HFFc6 (cell line): ENCODE measurements at places on chromosomes 3 and 15. TPM values are rescaled to one million over a fixed set of nuclear protein-coding genes. Genes with fewer than 3 reads are reported as not detected.
A peak's percentile ranks its signal among the peaks of the same experiment; 100 is the strongest.

The ARNT2 gene
- 2.4 to 15.1 TPM (median 5.0 TPM) in 3 replicates for total RNA-seq

The SCAMP5 gene
- 6.7 and 12.5 TPM in 2 replicates for total RNA-seq

- H3K36me3 ChIP-seq: peaks cover 8% of the 10 kb centered on the region
- H3K27ac ChIP-seq: no peak overlapping the region
- DNase-seq: no peak
- H3K4me1 ChIP-seq: peaks cover 13% of the 10 kb centered on the region; the same call in 1 of the 2 replicates
These were observed 204.8 kb upstream of the SLC2A2 start for GRCh38 chr3:171231361-171231760.

DNA sequence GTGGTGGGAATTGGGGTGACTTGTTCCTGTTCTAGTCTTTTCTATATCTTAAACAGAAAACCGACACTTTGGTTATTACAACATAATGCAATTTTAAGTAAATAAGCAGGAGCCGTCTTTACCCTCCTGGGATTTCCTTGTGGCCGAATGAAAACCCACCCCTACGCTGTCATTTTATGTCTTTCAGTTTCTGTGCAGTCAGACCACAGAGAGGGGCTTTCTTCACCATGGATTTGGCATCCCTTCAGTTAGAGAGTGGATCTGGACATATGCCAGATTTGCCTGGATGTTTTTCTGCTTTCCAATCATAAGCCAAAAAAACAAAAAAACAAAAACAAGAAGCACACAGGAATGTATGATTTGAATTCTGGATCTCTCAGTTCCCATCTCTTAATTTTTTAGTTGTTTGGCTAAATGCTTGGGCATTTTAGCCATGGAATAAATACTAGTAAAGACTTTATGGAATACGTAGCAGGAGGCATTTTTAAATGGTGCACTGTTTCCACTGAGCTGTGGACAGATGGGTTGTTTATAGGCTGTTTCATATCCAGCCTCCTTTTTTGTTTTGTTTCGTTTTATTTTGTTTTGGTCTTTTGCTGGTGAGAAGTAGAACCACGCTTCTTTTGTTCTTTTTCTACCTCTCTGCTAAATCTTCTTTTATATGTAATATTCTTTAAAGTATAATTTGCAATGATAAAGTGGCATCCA, 272.9 kb downstream of the FEZF2 start:
- H3K36me3 ChIP-seq: no peaks in the 10 kb centered on the region
- no peak for DNase-seq
- no peaks in the 10 kb centered on the region for H3K27me3 ChIP-seq
- no peak overlapping the region for H3K27ac ChIP-seq
- H3K4me3 ChIP-seq: no peak overlapping the region

DNA sequence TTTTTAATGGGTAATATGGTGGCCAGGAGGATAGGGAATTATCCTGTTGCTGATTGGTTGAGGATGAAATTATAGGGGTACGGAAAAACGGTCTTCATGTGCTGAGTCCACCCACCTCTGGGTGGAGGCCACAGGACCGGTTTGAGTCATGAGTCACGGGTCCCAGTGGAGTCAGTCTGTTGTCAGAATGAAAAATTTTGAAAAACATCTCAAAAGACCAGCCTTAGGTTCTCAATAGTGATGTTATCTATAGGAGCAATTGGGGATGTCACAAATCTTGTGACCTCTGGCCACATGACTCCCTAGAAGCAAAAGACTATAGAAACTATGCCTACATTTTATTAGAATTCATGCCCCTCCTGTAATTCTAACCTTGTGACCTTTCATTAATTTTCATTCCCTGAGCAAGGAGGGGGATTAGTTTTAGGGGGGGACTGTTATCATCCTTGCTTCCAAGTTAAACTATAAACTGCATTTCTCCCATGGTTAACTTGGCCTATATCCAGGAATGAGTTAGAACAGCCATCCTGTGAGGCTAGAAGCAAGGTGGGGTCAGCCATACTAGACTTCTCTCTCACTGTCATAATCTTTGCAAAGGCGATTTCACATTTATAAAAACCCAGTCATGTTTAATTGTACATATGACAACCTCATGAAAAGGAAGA, 101.2 kb downstream of the TCF12 start:
- peaks cover 67% of the 10 kb centered on the region for H3K4me1 ChIP-seq
- peak overlapping the region; percentile 9 for H3K4me3 ChIP-seq
- peaks cover 16% of the 10 kb centered on the region; the same call in 1 of the 2 replicates for H3K36me3 ChIP-seq
- peak overlapping the region; percentile 72 for H3K27ac ChIP-seq
- H3K27me3 ChIP-seq: no peaks in the 10 kb centered on the region; the same call in 1 of the 2 replicates
- no peak for DNase-seq

DNA sequence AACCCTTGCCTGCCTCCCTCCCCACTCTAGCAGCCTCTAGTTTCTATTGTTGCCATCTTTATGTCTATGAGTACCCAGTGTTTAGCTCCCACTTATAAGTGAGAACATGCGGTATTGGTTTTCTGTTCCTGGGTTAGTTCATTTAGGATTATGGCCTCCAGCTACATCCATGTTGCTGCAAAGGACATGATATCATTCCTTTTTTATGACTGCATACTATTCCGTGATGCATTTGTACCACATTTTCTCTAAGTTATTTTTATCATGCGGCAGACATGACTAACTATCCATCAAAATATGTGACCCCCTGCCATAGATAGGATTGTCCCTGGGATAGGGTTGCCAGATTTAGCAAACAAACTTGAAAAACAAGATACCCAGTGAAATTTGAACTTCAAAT, 58.4 kb downstream of the NR1D2 start:
- no peaks in the 10 kb centered on the region for H3K36me3 ChIP-seq
- DNase-seq: no peak
- H3K27me3 ChIP-seq: no peaks in the 10 kb centered on the region
- H3K4me1 ChIP-seq: peaks cover 8% of the 10 kb centered on the region

DNA sequence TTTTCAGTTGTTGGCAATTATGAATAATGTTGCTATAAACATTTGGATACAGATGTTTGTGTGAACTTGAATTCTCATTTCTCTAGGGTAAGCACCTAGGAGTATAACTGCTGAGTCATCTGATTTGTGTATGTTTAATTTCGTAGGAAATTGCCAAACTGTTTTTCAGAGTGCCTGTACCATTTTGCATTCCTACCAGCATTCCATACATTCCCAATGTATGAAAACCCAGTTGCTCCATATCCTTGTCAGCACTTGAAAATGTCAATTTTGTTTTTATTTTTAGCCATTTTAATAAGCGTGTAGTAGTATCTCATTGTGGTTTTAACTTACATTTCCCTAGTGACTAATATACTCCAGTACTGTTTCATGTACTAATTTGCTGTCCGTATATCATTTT, 98.5 kb upstream of the TSC22D2 start:
- peaks cover 68% of the 10 kb centered on the region for H3K36me3 ChIP-seq
- H3K4me3 ChIP-seq: no peak overlapping the region
- H3K27me3 ChIP-seq: no peaks in the 10 kb centered on the region

DNA sequence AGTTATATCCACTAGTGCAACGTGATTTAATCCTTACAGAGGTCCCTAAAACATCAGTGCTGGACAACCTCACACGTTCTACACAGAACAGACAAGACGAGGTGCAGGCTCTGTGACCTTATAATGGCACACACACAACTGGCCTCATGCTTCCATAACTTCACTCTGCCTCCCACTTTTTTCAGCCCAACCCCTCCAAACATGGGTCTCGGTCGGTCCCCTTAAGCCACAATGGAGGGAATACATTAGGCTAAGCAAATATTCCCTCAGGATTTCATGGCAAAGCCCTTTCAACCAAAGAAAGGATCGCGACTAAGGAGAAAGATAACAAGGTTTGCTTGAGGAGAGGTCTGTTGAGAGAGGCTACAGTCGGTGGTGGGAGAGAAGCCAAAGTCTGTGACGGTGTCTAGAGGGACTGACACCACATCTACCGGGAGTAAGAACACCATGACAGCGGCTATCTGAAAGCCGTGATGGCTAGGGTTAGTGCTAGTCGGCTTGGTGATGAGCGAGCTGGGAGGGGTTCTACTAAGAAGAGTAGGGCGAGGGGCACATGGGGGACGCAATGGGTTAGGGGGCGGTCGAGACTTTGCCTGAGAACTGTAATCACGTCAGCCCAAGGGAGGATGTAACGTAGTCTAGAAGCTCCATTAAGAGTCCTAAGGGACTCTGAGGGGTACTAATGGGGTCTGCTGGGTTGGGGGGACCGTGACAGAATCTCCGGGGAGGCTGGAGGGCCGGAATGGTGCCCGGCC, 1.0 kb downstream of the MYO9A start:
- H3K27me3 ChIP-seq: peaks cover 3% of the 10 kb centered on the region; the same call in 1 of the 2 replicates
- H3K4me3 ChIP-seq: peak overlapping the region; percentile 94
- peak overlapping the region; percentile 89 for H3K27ac ChIP-seq
- peaks cover 57% of the 10 kb centered on the region for H3K4me1 ChIP-seq
- H3K36me3 ChIP-seq: peaks cover 4% of the 10 kb centered on the region; the same call in 1 of the 2 replicates
- no peak for DNase-seq

GRCh38 chr3:153028381-153028780, 133.6 kb upstream of the RAP2B start:
- H3K27me3 ChIP-seq: 0 out of 2 replicates have a peak, but pooled peaks cover 3% of the 10 kb centered on the region
- peaks cover 16% of the 10 kb centered on the region for H3K4me1 ChIP-seq
- no peak overlapping the region for H3K4me3 ChIP-seq

- DNase-seq: no peak
- no peak overlapping the region for H3K27ac ChIP-seq
- no peaks in the 10 kb centered on the region for H3K4me1 ChIP-seq
- H3K4me3 ChIP-seq: no peak overlapping the region
These were observed 50.1 kb upstream of the DYNC1LI1 start for GRCh38 chr3:32620611-32621310.
